ENCODE measurements at places on chromosomes 2 and 18. TPM values are rescaled to one million over a fixed set of nuclear protein-coding genes. Genes with fewer than 3 reads are reported as not detected.

GALNT3 gene
- 0.33 TPM for total RNA-seq

HRH4 gene
- total RNA-seq = under 0.01 TPM

RTP5 gene
- total RNA-seq = not detected

ITPRIPL1 gene
- 5.8 TPM for total RNA-seq

TRIM43 gene
- not detected for total RNA-seq

STARD6 gene
- total RNA-seq = not detected

KCNG2 gene
- total RNA-seq = 0.73 TPM

FHL2 gene
- total RNA-seq = 52.7 TPM

PLA2R1 gene
- total RNA-seq = 14.1 TPM

IL1R1 gene
- 105 TPM for total RNA-seq

All from smooth muscle cell of trachea (primary cell).